ENCODE measurements at places on chromosomes 7 and 10.
A peak's percentile ranks its signal among the peaks of the same experiment; 100 is the strongest.

GRCh38 chr7:75931680-75932079, 16.7 kb downstream of the POR start:
- DNase-seq: no peak

DNA sequence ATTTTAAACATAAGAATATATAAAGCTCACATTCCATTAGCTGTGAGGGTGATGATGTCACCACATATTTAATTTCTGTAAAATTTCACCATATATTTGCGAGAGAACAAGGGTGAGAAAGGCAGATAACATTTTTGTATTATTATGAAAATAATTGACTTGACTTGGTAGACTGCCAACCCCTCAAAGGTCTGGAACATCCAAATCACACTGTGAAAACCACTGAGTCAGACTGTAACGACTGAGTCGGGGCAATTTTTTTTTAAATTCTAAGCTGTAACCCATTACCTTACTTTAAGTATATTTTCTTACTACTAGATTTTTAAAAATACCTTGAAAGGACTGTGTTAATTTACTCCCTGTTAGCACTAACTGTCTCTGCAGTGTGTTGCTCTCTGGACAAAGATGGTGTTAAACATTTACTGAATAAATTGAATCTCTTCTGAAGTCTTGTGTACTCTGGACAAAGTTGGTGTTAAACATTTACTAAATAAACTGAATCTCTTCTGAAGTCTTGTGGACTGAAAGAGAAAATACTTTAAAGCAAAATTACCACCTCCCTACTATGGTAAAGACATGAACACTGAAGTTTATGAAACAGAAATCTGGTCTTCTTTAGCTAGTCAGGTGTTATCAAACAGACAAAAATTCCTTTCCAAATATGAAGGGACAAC, 14.1 kb downstream of the PDZD8 start:
- no peak for DNase-seq

GRCh38 chr7:134903073-134903790, 83.1 kb upstream of the AGBL3 start:
- DNase-seq: no peak

DNA sequence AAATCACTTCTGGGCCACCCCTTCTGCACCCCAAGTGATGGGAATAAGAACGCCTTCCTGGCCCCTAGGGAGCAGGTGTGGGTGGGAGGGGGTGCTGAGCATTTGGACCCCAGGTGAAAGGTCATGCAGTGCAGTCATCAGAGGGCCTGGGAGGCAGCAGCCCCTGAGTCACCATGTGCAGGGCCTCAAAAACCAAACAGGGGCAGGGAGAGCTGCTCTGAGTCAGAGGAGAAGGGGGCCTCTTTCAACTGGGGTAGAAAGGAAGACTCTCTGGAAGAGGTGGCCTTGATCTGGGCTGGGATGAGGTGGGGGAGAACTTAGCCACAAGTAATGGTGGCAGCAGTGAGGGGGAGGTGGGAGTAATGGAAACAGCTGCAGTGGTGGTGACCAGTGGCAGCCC, 164.3 kb downstream of the BUB3 start:
- no peak for DNase-seq

DNA sequence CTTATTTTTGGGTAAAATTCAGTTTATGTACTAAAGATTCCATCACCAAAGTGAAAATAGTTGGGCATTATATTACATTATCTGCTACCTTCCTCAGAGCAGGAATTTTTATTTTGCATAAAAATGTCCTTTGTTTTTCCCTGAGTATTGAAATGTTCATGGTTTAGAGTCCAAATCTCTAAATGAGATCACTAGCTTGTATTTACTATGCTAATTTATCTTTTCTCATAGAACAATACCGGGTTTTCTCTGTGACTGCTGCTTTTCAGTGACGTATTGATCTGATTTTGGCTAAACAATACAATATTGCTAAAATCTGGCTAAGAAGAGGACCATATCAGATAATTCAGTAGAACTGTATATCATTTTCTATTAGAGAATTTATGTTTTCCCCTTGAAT, 89.6 kb upstream of the TEX47 start:
- DNase-seq: no peak

DNA sequence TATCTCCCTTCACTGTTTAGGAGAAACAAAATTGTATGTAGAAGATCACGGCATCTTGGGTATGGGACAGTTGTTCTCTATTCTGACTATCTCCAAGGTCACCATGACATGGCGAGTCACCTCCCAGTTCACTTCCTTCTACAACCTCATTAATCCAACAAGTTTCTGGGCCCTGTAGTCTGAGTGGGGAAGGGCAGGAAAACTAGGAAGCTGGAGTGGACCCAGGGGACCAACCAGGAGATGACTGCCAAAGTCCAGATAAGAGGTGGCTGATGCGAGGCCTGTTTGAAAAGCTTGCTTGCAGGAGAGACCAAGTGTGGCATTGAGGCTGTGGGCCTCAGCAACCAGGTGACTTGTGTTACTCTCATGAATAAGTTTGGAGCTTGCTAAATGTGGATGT, 584.9 kb downstream of the TNS3 start:
- DNase-seq: no peak

GRCh38 chr7:2570021-2570420, 11.2 kb downstream of the IQCE start:
- DNase-seq: no peak

DNA sequence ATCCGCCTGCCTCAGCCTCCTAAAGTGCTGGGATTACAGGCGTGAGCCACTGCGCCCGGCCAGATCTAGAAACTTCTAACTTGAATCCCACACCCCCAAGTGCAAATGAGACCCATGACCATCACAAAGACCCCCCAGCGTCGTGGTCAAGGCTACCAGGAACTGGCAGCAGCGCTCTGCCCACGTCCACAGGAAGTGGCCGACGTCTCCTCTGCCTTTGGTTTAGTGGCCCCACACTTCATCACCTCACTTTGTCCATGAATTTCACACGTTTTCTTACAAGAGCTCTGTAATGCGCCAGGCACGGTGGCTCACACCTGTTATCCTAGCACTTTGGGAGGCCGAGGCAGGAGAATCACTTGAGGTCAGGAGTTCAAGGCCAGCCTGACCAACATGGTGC, 53.5 kb upstream of the TNRC18 start:
- DNase-seq: no peak

DNA sequence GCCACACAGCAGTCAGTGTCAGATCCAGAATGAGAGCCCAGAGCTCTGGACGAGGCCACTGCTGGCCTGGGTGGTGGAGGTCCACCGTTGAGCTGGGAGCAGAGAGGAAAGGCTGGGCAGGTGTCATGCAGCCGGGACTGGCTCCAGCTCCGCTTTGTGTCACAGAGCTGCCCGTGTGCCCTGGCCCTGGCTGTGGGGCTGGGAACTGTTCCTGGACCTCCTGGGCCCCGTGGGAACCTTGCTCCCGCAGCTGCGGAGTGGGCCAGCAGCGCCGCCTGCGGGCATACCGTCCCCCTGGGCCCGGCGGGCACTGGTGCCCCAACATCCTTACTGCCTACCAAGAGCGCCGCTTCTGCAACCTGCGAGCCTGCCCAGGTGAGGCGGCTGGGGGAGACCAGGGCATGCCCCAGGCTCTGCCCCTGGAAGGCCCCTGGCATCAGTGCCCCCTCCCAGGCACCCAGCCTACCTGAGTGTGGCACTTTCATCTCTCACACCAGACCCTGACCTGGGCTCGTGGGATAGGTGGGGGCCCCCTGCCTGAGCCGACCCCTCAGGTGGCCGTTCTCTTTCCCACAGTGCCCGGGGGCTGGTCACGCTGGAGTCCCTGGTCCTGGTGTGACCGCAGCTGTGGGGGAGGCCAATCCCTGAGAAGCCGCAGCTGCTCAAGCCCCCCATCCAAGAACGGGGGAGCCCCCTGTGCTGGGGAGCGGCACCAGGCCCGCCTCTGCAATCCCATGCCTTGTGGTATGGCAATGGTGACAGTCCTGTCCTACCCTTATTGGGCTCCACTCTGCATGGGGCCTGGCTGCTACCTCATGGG, 18.8 kb upstream of the ZNF862 start:
- no peak for DNase-seq

- DNase-seq: peak; percentile 52
These were observed 8.2 kb upstream of the EFCAB10 start for GRCh38 chr7:105589356-105590077.

DNA sequence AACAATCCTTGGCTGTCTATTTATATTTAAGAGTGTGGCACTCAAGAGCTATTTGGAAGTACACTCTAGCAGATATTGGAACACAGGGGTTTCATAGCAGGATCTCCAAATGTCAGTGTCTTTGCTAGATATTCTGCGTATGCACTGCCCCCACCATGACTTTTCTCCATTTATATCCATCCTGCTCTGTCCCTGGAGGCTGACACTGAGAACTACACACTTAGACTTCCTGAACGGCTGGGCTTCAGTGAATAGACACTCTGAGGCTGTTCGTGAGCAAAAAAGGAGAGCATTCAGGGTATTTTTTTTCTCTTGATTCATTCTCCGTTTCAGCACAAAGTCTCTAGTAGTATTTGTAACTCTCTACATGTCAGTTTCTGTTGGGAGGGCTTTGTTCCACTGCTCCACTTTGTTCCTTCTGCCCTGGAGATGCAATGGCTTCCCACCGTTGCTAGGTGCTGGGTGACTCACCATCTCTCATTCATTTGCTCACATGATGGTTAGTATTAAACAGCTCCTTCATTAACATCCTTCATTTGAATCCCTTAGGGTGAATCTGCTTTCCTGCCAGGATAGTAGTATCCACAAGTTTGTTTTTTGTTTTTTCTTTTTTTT, 155.9 kb upstream of the SLC13A1 start:
- DNase-seq: no peak

- no peak for DNase-seq
These were observed 188.3 kb upstream of the MEOX2 start for GRCh38 chr7:15874774-15875173.

GRCh38 chr10:71531485-71532446, 135.0 kb downstream of the CDH23 start:
- DNase-seq: peak; percentile 39

DNA sequence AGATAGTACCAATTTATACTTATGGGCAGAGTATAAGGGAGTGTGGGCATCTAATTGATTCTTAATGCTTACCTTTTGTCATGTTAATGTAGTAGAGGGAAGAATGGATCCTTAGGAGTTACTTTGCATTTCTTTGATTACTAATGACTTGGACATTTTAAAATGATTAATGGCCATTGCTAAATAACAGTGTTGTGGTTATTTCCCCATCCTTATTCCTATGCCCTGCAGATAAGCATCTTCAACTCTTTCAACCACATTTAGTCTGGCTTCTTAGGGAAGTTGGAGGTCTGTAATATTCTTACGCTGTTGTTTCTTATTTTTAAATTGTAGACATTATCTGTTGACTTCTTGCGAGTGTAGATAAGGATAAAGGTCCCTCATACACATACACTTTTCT, 37.2 kb downstream of the KAT6B start:
- peak; percentile 24 for DNase-seq

- DNase-seq: no peak
These were observed 12.8 kb upstream of the AKAP9 start for GRCh38 chr7:91927912-91928311.

DNA sequence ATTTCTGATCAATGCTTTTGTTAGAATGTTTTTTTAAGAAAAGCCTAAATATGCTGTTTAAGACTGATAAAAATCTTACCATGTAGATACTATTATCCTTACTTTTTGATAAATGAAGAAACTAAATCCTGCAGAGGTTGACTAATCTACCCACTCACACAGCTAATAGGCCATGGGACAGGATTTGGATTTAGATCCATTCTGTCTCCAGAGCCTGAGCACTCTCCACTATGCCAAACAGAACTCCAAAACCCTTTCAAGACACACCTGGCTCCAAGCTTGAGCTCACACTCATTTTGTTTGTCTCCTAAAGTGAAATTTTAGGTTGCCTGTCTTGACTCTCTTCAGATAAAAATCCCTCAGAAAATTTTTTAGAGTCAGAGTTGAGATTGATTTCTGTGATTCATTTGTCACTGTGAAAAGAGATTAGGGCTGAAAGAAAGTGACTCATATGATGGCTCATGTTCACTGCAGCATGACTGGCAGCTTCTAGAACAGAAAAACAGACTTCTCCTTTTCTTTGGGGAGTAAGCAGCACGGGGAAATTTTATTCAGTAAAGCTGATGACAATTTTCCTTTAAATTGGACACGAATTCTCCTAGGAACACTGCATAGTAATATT, 132.3 kb upstream of the POT1 start:
- peak; percentile 53 for DNase-seq

All from inflammatory macrophage (primary cell).